ENCODE measurements at places on chromosomes 4 and X. TPM values are rescaled to one million over a fixed set of nuclear protein-coding genes. Genes with fewer than 3 reads are reported as not detected.

SAGE1 gene
- total RNA-seq: not detected

TCEAL9 gene
- total RNA-seq: 145 TPM

LNX1 gene
- 0.11 TPM for total RNA-seq

CENPVL1 gene
- total RNA-seq: not detected

LGI2 gene
- total RNA-seq: 0.12 TPM

VCX3B gene
- not detected for total RNA-seq

SORBS2 gene
- 3.1 TPM for total RNA-seq

LRP2BP gene
- total RNA-seq: 0.37 TPM

CNKSR2 gene
- 2.4 TPM for total RNA-seq

SORCS2 gene
- 1.5 TPM for total RNA-seq

FAAH2 gene
- not detected for total RNA-seq

DGAT2L6 gene
- total RNA-seq: not detected

HTN3 gene
- not detected for total RNA-seq

RAB33A gene
- total RNA-seq: 4.3 TPM

SSX2B gene
- not detected for total RNA-seq

SSX4B gene
- not detected for total RNA-seq

RADX gene
- total RNA-seq: 5.4 TPM

RAB39B gene
- 2.4 TPM for total RNA-seq

ALAS2 gene
- total RNA-seq: not detected

IL21 gene
- not detected for total RNA-seq

CENPE gene
- total RNA-seq: 11.9 TPM

USP17L15 gene
- 0.11 TPM for total RNA-seq

NPFFR2 gene
- not detected for total RNA-seq

CENPVL2 gene
- not detected for total RNA-seq

DGKK gene
- not detected for total RNA-seq

HSFX2 gene
- not detected for total RNA-seq

APEX2 gene
- total RNA-seq: 7.4 TPM

CSAG1 gene
- not detected for total RNA-seq

KCND1 gene
- 0.33 TPM for total RNA-seq

MAGEA6 gene
- total RNA-seq: not detected

EXOSC9 gene
- total RNA-seq: 96.1 TPM

CHIC2 gene
- 43.9 TPM for total RNA-seq

LRIT3 gene
- 0.11 TPM for total RNA-seq

IL13RA2 gene
- total RNA-seq: 100 TPM

DOK7 gene
- not detected for total RNA-seq

RNF212 gene
- 2.0 TPM for total RNA-seq

ETDB gene
- total RNA-seq: not detected

TET2 gene
- 7.5 TPM for total RNA-seq

PCYT1B gene
- total RNA-seq: 2.1 TPM

ZNF630 gene
- 1.5 TPM for total RNA-seq

STARD8 gene
- 8.7 TPM for total RNA-seq

CPE gene
- 1.00 TPM for total RNA-seq

ABCB7 gene
- 21.7 TPM for total RNA-seq

All from uterine smooth muscle cell (primary cell).